CD4-positive, alpha-beta memory T cell (primary cell): ENCODE measurements at places on chromosomes 2 and 18.

GRCh38 chr2:17051538-17051937, 385.9 kb upstream of the CYRIA start:
- DNase-seq: no peak

- DNase-seq: no peak
Measured at GRCh38 chr2:138137949-138138348, 173.7 kb downstream of the HNMT start.

- DNase-seq: no peak
Measured at GRCh38 chr2:36672199-36672598, 24.3 kb upstream of the VIT start.

DNA sequence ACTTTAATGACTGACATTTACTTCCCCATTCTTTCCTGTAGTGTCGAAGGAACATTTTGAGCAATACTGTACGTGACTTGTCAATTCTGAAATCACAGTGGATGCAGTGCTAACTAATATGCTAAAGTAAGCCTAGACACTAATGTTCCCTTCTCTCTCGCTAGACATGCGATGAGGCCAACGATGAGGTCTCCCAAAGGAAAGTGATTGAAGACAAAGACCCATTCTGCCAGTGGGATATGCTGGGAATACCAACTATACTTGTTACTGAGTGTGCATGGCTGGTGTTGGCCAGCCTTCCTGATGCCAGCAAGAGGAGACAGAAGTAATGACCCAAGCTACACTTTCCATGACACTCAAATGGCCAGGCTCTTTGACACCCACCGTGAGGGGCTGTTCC, 2.5 kb upstream of the SERPINE2 start:
- no peak for DNase-seq

DNA sequence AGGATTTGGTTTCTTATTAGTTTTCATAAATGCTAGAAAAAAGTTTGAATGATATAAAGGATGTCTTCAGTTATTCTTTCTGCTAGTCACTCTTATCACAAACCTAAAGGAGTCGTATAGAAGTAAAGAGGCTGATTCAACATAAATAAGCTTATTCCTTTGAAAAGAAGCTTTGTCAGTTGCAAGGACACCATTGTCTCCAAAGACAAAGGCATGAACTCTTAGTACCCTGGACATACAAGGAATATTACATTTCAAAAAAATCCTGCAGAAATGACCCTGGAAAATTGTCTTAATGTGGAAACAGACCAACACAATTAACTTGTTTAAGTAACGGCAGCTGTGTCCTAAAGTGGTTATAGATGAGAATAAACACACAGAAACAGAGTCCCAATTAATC, 528.0 kb downstream of the CPS1 start:
- DNase-seq: no peak

GRCh38 chr2:218081063-218081462, 12.0 kb downstream of the RUFY4 start:
- no peak for DNase-seq

DNA sequence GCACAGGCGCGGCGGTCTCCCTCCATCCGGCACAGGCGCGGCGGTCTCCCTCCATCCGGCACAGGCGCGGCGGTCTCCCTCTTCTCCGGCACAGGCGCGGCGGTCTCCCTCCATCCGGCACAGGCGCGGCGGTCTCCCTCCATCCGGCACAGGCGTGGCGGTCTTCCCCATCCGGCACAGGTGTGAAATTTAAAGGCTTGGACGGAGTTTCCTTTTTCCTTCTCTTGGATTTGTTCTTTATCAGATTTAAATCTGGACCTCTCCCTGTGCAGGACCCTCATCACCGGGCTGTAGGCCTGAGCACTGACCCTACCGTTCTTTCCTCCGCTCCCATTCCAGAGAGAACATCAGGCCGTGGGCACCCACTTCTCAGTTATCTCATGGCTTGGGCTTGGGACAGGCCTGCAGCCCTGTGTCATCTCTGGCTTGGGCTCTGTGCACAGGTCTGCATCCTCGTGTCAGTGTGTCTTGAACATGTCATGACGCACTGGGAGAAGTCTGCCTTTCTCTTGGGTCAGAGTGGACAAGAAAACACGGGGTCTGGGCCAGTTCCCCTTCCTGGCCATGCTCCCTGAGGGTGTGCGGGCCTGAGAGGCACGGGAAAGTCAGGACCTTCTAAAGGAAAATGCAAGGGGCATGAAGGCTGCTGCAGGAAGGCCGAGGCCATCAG, 53.9 kb upstream of the PXDN start:
- DNase-seq: peak; percentile 40

- DNase-seq: no peak
Measured at GRCh38 chr18:9731380-9731779, 23.3 kb downstream of the RAB31 start.

- DNase-seq: no peak
Measured at GRCh38 chr2:122077771-122078170, 322.3 kb downstream of the TSN start.

- no peak for DNase-seq
Measured at GRCh38 chr2:241417626-241418025, 61.5 kb downstream of the FARP2 start.

GRCh38 chr2:204072443-204073324, 136.1 kb downstream of the ICOS start:
- DNase-seq: peak; percentile 34

GRCh38 chr2:26687801-26688200, 4.7 kb upstream of the KCNK3 start:
- no peak for DNase-seq

DNA sequence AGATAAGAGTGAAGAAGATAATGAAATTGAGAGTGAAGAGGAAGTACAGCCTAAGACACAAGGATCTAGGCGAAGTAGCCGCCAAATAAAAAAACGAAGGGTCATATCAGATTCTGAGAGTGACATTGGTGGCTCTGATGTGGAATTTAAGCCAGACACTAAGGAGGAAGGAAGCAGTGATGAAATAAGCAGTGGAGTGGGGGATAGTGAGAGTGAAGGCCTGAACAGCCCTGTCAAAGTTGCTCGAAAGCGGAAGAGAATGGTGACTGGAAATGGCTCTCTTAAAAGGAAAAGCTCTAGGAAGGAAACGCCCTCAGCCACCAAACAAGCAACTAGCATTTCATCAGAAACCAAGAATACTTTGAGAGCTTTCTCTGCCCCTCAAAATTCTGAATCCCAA, 15.7 kb downstream of the MSH6 start:
- DNase-seq: no peak

- no peak for DNase-seq
Measured at GRCh38 chr2:179444056-179444455, 179.4 kb upstream of the SESTD1 start.

- DNase-seq: no peak
Measured at GRCh38 chr2:160575368-160575767, 81.8 kb upstream of the RBMS1 start.

- DNase-seq: no peak
Measured at GRCh38 chr2:182280118-182280517, 146.7 kb downstream of the PDE1A start.

DNA sequence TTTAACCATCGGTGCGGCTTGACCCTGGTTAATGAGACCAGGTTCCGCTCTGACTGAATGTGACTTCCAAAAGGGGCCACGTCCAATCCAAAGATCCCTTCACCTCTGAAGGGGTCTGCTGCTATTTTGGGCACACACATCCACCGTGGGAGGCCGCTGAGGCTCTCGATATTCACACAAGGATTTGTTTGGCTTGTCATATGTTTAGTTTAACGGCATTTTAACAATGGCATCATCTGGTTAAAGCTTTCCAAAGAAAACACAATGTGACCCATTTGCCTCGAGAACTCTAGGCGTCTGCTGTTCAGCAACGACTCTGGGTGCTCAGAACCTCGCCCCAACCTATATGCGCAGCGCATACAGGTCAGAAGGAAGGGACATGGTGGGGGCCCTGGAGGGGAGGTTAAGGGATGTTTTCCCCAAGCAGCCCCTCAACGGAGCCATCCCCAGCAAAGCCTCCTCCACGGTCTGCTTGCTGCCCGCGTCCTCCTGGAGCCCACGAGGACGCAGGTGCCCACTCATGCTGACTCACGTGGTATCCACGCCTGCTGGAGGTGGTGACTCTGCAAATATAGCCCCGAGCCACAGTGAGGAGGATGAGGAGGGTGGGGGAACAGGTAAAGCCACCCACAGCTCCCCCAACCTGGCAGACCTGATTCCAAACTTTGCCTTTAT, 260.3 kb downstream of the HDAC4 start:
- DNase-seq: no peak

GRCh38 chr2:105032476-105032875, 5.4 kb upstream of the MRPS9 start:
- DNase-seq: no peak

DNA sequence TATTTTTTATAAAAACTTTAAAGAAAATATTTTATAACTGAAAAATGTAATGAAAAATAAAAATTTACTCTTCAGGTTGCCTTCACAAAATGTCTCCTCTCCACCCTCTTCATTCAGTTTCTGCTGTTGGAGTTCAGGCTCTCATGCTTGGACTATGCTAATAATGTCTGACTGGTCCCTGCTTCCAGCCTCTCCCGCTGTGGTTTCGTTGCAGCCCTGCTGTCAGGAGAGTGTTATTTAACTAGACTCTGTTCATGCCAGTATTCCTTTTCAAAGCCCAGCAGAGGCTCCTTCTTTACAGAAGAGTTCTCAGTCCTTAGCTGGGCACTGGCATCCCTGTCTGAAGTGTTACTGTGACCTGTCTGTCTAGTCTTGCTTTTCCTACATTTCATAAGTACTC, 40.4 kb downstream of the CLIP4 start:
- DNase-seq: no peak

DNA sequence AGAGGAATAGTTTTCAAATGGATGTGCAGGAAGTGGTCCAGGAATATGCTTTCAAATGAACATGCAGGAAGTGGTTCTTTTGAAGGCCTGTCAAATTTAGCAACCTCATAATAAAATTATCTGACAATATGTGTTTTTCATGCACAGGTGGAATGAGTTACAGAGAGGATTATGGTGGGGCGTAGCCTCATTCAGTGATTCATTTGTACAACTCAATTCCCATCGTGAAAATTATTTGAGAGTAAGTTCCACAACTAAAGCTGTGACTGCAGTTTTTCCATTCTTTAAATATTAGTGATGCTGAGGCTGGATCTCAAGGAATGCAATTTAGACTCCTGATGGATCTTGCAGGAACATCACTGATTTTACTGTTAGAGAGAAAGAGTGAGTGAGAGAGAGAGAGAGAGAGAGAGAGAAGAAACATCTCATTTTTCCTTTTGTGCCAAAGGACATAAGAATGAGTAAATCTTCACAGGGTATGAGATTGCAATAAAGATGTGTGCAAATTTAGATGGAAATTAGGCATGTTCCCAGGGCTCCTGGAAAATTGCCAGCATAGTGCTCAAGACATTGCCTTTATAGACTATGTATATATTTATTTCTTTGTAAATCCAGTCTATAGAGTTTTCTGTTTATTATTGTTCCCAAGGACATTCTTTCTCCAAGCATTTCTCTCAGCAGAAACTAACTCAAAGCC, 394.9 kb upstream of the ZEB2 start:
- DNase-seq: no peak

- DNase-seq: no peak
Measured at GRCh38 chr2:47945046-47945781, 38.9 kb upstream of the FBXO11 start.

- no peak for DNase-seq
Measured at GRCh38 chr2:130346041-130346740, 3.5 kb downstream of the IMP4 start.

DNA sequence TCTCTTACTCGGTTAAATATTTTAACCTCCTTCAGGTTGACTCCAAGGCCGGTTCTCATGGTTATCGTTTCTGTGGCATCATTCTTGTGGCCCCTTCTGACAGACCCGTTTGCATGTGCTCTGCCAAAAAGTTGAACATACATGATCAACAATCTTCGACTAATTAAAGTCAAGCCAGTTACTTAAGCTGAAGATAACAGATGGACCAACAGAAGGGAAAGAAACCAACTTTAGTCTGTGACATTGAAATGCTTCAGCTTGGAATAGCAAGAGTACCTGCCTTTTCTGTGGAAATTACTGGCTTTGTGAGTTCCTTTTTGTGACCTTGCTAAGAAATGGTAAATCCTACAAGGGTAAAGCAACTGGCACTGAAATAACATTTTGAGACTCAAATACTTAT, 1429.1 kb downstream of the LRP1B start:
- DNase-seq: no peak

DNA sequence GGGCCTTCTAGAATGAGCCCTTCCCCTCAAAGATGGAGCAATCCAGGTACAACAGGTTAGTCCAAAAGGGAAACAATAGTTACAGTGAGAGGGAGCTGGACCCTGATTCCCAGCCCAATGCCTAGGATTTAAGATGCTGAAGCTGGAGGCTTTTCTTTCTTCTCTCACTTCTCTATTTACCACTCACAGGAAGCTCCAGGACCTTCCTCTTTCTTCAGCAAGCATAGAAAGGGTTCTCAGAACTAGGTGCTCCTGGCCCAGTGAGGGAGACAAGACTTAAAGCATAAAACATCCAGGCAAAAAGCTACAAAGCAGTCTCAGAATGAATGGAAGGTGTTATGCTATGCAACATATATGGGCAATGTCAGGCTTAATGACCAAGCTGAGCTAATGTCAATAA, 279.0 kb downstream of the SRBD1 start:
- no peak for DNase-seq

- no peak for DNase-seq
Measured at GRCh38 chr2:79071078-79071477, 16.7 kb downstream of the REG1B start.

DNA sequence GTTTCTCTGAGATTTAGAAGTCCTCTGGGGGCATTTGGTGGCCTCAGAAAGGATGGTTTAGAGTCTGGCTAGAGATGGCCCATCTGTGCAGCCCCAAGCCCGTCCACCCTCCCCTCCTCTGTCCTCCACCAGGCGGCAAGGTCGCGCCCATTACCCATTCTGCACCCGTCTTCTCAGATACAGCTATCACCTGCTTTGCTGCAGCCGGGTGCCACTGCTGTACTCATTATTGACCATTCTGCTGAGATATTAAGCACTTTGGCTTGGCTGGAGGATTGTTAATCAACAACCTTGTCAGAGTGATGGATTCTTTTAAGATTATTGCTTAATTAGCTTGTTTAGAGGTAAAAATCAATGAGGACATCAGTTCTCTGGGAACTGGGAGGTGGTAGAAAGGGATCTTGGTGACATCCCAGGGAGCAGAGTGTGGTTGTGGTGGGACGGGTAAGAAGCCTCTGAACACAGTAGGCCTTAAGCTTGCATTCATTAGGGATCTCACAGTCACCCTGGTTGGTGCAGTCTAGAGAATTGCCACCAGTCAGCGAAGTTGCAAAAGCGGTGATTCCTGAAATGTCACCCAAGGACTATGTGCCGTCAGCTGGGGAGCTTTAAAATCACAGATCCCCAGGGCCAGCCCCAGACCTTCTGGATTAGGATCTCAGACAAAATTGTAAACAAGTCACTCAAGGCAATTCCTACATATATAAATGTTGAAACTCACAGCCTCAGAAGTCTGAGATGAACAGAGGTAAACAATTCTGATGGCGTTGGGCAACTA, 90.9 kb downstream of the CAPN13 start:
- DNase-seq: no peak

DNA sequence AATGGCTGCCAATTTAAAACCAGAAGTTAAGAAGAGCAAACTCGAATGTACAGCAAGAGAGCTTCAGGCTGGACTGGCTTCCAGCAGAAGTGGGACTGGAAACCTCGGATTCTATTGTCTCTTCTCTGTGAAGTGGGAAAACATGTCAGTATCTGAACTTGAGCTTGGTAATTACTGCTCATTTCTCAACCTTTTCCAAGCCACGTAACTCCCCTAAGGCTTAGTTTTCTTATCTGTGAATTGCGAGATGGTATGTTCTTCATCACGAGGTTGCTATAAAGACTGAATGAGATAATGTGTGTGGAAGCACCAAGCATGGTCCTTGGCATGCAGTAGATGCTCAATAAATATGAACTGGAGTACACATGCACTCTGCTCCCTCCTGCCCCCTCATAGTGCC, 259.4 kb upstream of the SPRED2 start:
- DNase-seq: no peak
